SHP77 treated with DMSO at 0.1 percent for 48 hours (cell line): ENCODE measurements at places on chromosomes 3 and 15.
A peak's percentile ranks its signal among the peaks of the same experiment; 100 is the strongest.

DNA sequence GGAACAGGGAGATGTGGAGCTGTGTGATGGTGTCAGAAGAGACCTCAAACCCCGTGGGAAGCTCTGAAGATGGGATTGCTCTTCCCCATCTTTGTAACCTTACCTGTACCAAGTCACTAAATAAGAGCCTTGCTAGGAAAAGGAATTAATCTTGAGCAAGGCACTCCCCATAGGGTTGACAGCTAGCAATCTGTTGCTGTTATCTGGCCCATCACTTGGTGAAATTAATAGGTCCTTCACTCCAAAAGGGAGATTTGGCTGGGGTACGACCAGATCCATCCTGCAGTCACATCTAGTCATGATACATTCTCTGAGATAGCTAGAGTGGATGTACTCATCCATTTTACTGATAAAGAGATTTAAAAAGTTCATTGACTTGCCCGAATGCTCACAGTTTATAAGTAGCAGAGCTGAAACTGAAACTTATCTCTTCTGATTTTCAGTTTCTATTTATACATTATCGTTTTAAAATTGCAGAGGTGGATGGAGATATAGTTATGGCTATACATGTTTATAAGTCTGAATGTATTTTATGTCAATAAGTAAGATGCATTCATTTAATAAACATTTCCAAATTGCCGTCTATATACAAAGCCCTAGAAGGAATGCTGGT is 299.1 kb upstream of the MCTP2 start:
- DNase-seq, result no peak

DNA sequence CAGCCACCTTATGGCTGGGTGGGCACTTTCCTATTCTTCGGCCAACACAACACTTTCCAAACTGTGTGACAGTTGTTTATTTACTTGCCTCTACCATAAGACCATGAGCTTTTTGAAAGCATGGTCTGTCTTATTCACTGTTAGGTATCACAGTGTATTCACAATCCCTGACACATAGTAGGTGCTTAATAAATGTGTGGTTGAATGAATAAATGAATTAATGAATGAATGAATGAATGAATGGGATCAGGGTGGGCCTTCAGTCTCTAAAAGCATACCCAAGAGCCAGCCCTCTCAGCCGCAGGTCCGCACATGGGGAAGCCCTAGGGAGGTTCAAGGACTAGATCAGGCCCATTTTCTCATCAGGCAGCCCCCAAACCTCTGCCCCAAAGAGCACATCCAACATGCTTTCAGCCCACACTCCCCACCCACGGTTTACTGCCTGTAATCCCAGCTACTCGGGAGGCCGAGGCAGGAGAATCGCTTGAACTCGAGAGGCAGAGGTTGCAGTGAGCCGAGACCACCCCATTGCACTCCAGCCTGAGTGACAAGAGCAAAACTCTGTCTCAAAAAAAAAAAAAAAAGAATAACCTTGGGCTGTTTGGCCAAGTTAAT is 95.9 kb downstream of the LIPC start:
- DNase-seq, result no peak

- DNase-seq, result no peak
These were observed 134.3 kb upstream of the IQSEC1 start for GRCh38 chr3:13207578-13207922.

DNA sequence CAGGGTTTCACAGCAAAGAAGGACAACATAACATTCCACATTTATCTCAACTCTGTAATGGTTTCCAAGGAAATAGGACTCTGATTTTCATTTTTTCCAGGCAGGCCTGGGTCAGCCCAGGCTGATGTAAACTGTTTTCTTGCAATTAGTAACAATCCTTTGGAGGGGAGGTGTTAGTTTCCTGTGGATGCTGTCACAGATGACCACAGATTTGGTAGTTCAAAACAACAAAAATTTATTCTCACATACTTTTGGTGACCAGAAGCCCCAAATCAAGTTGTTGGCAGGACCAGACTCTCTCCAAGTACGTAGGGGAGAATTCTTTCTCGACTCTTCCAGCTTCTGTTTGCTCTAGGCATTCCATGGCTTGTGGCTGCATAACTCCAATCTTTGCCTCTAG is 88.0 kb downstream of the EDEM1 start:
- DNase-seq, result no peak

GRCh38 chr3:45896956-45897355 is 10.6 kb downstream of the CCR9 start:
- no peak for DNase-seq

DNA sequence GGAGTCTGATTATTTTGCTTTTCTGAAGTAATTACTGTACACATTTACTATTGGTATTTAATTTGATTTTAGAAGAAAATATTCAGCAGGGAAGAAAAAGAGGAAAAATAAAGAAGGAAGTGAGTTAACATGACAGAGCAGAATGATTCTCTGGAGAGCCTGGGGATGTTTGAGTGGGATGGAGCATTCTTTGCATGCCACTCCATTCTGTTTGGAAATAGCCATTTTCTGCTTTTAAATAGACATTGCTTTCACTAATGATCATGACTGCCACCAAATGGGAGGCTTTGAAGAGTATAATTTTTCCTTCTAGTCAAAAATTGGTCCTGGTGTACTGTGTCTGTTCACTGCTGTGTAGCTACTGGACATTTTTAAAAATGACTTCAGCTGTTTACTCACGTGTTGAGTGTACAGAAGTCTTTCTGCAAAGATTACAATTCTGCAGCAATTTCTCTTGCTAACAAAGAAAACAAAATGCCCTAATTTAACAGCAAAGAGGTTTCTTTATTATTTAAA is 196.1 kb downstream of the RYR3 start:
- DNase-seq, result no peak

DNA sequence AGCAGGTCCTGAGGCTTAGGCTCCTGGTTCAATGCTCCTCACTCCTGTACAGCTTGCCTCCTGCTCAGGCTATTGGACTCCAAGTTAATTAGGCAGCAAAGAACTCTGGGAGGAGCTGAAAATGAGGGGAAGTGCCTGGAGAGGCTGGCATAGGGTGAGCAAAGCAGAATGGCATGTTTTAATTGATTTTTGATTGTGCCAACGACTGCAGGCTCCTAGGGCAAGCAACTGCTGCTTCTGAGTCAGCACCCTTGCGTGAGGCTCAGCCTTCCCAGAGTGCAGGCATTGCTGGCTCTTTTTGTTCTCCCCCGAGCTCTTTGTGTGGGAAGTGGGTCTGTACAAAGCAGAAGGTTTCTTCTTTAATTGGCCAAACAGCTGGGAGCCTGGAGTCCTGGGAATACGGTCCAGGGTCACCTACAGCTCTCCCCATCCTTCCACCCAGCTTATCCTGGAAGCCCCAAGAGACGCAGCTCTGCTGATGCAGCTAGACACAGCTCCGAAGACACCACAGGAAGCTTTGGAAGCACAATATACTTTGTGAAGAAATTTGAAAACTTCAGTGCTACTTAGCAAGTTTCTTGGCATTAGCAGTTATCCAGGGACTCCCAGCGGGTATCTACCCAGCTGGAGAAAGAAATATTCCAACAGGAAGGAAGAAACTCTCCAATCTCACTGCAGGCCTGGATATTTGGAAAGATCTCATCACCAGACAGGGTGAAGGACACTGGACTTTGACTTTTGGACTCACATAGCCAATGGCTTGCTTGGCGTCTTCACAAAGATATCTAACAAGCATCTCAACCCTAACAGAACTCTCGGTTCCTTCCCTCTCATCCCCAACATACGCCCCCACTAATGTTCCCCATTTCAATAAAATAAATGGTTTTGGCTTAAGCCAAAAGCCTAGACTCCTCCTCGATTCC is 76.8 kb downstream of the BDH1 start:
- DNase-seq, result no peak

- DNase-seq, result no peak
These were observed 68.9 kb upstream of the PCSK6 start for GRCh38 chr15:101558221-101558941.

GRCh38 chr3:13932578-13933295 is 52.9 kb upstream of the WNT7A start:
- DNase-seq, result no peak

GRCh38 chr3:141093971-141094684 is 43.0 kb downstream of the SPSB4 start:
- DNase-seq, result no peak

- no peak for DNase-seq
These were observed 977.6 kb downstream of the IGSF11 start for GRCh38 chr3:118057086-118057485.

- no peak for DNase-seq
These were observed 368.6 kb upstream of the DPH6 start for GRCh38 chr15:35914573-35914972.

- peak; percentile 7 for DNase-seq
These were observed 645 bp downstream of the COPS2 start for GRCh38 chr15:49154799-49155109.

DNA sequence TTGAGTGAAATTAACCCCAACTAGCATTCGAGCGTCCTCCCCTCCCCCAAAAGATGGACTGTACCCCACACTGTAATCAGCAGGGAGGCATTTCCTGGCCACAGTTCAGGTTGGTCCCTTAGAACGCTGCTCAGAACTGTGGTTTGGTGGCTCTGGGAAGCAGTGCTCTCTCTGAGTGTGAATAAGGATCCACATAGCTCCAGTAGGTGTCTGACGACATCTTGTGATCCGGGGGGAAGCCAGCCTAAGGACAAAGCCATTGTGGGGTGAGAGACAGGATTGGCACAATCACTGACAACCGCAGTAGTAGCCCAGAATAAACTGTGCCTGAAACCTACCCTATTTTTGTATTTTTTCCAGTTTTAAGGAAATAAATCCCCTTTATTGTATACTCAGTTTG is 125.3 kb downstream of the IGF1R start:
- no peak for DNase-seq

GRCh38 chr15:29631076-29632070 is 190.9 kb downstream of the TJP1 start:
- DNase-seq, result no peak

- no peak for DNase-seq
These were observed 173.6 kb upstream of the PFN2 start for GRCh38 chr3:150144191-150144708.

DNA sequence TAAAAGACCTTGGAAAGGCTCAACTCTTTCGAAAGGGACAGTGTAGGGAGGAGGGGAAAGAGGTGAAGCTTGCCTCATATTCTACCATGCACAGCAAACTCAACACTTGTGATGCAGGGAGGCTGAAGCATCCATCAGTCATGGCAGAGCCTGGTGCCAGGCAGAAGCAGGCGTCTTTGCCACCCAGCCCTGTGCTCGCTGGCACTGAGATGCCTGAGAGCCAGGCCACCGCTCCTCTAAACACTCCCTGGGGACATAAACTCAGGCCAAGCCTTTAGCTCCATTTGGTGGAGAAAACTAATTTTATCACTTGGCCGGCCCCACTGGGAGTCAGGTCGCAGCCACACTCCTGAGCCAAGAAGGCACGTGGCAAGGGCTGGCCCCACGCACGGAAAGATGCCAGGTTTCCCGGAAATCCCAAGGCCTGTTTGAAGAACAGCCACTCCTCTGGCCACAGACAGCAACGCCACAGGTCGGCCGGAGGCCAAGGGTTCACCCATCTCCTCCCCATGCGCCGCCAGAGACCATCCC is 30.7 kb downstream of the XXYLT1 start:
- no peak for DNase-seq

DNA sequence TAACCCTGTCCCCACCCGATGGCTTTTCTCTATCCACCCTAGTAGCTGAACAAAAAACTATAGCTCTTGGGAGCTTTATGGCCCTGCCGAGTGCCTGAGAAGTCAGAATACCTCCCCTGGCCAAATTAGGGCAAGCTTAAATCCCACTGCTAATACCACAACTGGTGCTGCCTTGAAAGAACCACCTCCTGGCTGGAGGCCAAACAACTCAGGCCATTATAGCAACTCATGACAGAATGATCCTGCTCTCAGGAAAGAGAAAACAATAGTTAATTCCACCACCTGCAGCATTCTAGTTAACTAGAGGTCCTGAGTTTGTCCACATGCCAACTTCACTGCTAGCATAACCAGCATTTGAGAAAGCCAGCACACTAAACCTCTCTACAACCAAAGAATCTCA is 123.2 kb downstream of the RTP4 start:
- no peak for DNase-seq

- DNase-seq, result no peak
These were observed 59.8 kb upstream of the CACNA2D3 start for GRCh38 chr3:54062546-54062945.

DNA sequence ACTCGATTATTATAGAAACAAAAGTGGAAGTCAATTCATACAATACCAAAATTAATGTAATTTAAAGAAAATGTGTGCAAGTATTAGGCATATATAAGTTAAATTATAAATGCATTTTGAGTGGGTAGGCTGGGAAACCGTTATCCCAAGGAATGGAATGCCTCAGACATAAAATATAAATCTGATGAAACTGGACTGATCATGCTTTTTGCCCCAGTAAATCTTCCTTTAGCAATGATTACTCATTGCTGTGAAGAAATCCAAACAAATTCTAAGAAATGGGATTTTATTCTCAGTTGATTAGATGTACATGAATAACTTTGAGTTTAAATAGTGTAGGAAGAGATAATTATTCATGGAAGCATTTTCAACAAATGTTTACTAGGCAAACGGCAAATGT is 185.5 kb upstream of the KCNMB2 start:
- DNase-seq, result no peak

DNA sequence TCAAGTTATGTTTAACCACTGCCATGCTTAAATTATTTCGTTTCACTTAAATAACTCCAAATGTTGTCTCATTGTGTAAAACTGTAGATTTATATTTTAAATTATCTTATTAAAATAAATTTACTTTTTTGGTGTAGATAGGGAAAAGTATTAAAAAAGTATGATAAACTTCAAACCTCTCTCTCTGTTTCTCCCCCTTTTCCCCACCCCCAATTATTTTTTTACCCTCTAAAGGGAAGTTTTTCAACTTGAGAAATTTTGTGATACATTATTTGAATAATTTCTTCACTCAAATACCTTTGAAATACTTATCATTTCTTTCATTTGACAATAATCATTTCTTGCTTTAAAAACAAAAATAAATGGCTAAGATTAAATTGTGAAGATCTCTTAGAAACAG is 66.9 kb upstream of the EIF1B start:
- no peak for DNase-seq

DNA sequence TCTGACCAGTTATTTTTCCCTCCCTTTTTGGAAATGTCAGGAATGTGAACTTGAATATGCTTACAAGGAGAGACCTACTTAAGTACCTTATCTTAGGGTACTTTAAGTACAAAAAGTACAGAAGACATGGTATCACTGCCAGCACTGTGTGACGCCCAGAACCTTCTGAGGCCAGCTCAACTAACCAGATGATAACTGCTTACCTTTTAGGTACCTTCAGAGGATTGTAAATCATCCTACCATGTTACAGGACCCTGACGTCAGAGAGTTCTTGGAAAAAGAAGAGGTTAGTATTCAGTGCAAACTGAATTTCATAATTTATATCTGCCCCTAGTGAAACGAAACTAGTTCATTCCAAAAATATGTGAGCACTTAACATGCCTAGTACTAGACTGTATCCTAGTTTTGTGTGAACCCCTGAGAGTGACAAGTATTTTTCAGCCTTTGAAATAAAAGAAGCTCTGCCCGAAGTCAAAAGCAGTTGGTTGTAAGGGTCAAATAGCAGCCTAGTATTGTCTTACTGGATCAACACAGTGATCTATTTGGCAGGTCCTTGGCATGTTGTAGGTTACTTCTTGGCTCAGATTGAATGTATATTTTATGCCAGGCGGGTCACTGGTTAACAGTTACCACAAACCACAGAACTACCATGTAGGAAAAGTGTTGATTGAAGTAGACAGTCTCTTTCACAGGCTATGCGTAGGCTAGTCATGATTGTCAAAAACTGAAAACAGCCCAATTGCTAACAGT is 23.8 kb upstream of the SNX22 start:
- DNase-seq, result no peak
